ENCODE measurements at places on chromosomes 7 and 10.

DNA sequence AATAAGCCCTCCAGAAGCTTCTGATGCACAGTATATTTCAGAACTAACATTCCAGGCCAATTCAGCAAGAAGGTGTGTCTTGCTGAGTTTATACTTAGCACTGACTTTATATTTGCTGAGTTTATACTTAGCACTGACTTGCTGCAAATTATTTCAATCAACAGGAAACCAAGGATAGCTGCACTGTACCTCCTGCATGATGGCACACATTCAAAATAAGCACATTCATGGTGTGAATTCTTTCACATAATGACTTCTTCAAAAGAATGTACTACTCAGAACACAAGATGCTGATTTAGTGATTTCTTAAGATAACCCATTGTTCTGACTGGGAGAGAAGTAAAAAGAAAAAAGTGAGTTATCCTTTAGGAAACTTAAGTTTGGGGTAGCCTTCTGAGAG, 52.0 kb downstream of the JAZF1 start:
- DNase-seq, result no peak

GRCh38 chr10:113085776-113086175, 135.7 kb downstream of the TCF7L2 start:
- no peak for DNase-seq

- DNase-seq, result no peak
These were observed 119.5 kb downstream of the DOCK4 start for GRCh38 chr7:112086496-112087254.

- DNase-seq, result no peak
These were observed 628.7 kb upstream of the AUTS2 start for GRCh38 chr7:68969571-68969970.

DNA sequence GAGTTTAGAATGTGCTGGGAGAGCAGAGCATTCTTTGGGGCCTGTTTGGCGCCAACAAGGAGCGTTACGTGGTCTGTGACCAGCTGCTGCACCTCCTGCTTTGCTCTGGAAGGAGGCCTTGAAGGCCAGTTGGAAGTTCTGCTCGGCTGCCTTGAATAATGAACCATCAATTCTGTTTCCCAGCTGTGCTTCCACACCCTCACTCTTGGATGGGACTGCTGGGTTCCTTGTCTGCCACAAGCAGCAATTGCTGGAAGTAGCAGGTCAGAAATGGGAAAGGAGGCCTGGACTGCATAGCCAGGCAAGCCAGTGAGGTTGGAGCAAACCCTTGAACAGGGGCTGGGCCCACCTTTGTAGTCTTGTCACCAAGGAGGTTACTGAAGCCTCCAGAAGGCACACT, 86.6 kb upstream of the INSYN2A start:
- DNase-seq, result no peak

- no peak for DNase-seq
These were observed 32.8 kb downstream of the UBTD1 start for GRCh38 chr10:97531401-97531986.

- no peak for DNase-seq
These were observed 25.1 kb upstream of the AOAH start for GRCh38 chr7:36749282-36749960.

DNA sequence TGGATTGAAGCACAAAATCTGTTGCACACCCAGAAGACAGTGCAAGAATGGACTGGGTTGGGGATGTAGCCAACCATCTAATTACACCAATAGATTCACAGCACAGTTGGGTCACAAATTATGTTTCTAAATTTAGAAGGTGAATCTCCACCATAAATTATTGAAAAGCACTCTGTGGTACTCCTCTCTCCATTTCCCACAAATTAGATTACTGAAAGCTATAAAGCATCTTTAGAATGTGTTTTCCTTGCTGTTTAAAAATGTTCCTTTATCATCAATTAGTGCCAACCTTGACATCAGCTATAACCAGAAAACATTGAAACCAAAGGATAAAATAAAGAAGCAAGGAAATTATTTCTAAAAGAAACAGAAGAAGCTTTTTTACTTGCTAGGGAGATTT, 39.9 kb upstream of the HDAC9 start:
- no peak for DNase-seq

- no peak for DNase-seq
These were observed 46.2 kb downstream of the BAIAP2L1 start for GRCh38 chr7:98354511-98355249.

DNA sequence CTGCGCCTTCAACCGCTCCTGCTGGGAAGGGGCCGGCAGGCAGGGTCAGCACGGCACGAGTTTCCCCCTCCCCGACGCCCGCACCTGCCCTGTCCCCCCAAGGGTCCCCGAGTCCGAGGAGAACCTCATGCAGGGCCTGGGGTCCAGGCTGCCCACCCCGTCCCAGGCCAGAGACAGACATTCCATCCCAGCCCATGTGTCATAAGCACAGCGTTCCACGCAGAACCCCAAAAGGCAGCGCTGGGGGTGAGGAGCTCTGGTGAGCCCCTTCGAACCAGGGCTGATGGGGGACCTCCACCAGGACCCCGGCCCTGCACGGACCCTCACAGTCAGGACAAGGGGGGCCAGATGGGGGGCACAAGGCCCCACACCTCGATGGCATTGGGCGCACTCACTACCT, 49.2 kb downstream of the TNRC18 start:
- DNase-seq, result no peak

- no peak for DNase-seq
These were observed 27.2 kb upstream of the PFKFB3 start for GRCh38 chr10:6175329-6176055.

- DNase-seq, result no peak
These were observed 9.7 kb downstream of the HYCC1 start for GRCh38 chr7:23004247-23004520.

GRCh38 chr10:118751265-118751664, 3.5 kb downstream of the CACUL1 start:
- no peak for DNase-seq

DNA sequence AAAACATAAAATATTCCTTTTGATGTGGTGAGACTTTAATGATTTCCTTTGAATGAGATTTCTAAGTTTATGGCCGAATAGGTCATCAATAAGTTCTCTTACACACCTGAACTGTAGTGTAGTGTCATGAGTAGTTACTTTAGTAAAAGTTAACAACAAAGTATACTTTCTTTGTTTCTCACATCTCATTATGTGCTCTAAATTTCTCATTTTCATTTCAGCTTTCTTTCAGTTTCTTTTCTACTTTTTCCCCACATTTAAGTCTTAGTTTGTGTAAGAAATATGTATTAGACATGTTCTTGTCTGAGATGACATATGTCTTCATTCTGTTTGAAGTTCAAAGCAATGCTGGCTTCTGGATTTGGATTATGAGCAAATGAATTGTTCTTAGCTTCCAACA, 348.1 kb downstream of the ANKRD7 start:
- DNase-seq, result no peak

- no peak for DNase-seq
These were observed 36.0 kb upstream of the SPOCK2 start for GRCh38 chr10:72124381-72124780.

GRCh38 chr7:36784991-36785940, 61.0 kb upstream of the AOAH start:
- DNase-seq, result no peak

- no peak for DNase-seq
These were observed 33.4 kb upstream of the NUB1 start for GRCh38 chr7:151308256-151308655.

DNA sequence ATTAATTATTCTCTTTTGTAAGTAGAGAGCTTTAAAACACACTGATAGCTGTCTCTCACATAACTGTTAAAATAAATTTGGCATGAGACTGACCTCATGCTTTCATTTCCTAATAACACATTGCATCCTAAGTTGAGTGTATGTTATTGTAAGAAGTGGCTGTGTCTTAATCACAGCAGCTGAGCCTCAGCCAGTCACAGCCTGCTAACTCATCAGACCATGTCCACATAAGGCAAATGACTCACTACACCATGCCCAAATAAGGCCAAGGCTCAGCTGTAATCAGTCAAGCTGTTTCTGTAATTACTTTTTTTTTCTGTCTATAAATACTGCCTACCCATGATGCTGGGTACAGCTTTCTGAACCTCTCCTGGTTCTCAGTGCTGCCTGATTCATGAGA, 860.9 kb downstream of the XPNPEP1 start:
- no peak for DNase-seq

- no peak for DNase-seq
These were observed 266.9 kb downstream of the ABCA13 start for GRCh38 chr7:48438206-48438605.

- DNase-seq, result no peak
These were observed 21.5 kb upstream of the POM121L12 start for GRCh38 chr7:53013925-53014324.

DNA sequence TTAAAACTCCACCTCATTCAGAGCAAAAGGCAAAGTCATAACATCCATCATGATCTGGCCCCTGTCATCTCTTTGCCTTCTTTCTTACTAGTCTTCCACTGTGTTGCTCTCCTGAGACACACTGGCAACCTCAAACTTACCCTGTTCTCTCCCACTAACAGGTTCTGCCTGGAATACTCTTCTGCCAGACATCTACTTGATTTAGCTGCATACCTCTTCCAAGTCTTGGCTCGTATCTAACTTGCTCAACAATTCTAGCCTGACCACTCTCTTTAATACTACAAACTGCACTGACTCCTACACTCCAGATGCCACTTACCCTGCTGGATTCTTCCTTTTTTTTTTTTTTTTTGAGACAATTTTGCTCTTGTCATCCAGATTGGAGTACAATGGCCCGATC, 167.0 kb upstream of the MTPN start:
- no peak for DNase-seq

- DNase-seq, result no peak
These were observed 189.2 kb downstream of the THSD7A start for GRCh38 chr7:11642841-11643240.

DNA sequence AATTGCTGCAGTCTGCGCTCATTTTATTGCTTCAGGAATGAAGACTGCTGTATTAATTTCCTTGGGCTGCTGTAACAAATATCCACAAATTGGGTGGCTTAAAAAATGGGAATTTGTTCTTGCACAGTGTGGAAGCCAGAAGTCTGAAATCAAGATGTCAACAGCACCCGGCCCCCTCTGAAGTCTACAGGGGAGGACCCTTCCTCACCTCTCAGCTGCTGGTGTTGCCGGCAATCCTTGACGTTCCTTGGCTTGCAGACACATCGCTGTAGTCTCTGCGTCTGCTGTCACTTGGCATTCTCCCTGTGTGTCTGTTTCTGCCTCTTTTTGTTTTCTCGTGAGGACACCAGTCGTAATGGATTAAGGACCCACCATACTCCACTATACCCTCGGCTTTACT, 166.2 kb downstream of the PTPN20 start:
- no peak for DNase-seq

All from substantia nigra (tissue), 51 donors.